Skin of body (tissue), 3 donors: ENCODE measurements at places on chromosomes 12 and 14. TPM values are rescaled to one million over a fixed set of nuclear protein-coding genes. Genes with fewer than 3 reads are reported as not detected.

DNA sequence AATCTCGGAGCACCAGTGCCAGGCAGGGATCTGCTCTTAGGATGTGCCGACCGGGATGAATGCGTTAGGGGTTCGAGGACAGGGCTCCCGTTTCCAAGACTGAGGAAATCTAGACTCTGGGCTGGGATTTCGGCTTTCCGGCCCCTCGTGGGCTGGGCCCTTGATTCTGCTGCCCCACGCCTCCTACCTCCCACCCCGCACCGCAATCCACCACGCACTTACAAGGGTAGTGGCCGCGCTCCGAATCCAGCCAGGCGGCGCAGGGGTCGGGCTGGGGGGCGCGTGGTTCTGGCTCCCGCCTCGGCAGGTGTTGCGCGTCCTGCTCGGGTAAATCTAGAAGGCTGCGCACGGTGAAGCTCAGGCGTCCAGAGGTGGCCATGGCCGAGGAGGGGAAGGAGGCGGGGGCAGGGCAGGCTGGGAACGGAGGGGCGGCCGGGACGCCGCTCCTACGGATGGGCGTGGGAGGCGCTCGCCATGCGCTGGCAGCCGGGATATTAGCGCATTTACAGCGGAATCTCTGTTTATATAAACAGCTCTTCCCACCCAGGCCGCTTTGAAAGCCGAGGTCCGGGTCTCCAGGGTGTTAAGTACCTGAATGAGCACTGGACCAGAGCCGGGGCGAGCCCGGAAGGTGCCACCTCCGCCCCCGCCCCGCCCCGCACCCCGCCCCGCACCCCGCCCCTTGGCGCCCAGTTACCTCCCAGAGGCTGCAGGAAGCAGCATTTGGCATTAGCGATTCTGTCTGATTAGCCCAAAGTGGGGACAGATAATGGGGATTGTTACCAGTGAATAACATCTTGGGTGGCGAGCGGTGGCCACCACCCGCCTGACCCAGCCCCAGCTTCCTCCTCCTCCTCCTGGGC, at the start of gene NKX2-8:
Gene NKX2-8 (minus strand): TSS at position 604 of the 863 bp plus-strand sequence. CDS start 225 bp downstream, at position 379.
- DNase-seq = no peak

- no peak for DNase-seq
Measured at GRCh38 chr12:44389038-44389437, 487.1 kb downstream of the NELL2 start.

DNA sequence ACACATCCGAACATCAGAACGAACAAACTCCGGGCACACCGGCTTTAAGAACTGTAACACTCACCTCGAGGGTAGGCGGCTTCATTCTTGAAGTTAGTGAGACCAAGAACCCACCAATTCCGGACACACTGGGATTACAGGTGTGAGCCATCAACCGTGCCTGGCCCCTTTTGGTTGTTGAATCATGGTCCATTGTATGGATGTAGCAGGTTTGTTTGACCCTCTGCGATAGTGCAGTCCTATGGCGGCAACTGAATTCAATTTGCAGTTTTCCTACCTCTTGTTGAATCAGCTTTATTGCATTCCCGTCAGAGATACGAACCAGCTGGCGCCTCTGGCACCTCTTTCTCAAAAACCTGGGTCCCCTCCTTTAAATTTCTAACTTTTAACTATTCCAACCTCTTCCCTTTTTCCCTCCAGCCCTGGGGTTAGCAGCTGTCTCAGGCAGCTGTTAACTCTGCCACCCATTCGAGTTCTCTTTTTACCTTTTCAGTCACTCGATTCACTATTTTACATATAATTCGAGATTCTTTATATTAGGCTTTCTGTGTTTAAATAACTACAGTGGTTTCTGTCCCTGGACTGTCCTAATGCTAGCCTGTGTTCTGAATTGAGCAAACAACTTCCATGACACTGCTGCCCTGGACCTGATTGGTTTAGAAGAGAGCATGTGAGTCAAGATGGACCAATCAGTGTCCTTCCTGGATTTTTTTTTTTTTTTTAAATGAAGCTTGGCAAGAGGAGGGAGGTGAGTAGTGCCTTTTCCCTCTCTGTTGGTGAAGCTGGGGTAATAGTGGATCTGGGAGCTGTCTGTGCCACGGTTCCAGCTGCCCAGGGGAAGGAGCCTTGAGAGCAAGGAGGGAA, 261.5 kb downstream of the PCNX1 start:
- no peak for DNase-seq

GRCh38 chr14:50984036-50984710, 39.9 kb upstream of the PYGL start:
- DNase-seq = no peak

GRCh38 chr12:68587448-68587873, 23.2 kb upstream of the RAP1B start:
- DNase-seq = no peak

DNA sequence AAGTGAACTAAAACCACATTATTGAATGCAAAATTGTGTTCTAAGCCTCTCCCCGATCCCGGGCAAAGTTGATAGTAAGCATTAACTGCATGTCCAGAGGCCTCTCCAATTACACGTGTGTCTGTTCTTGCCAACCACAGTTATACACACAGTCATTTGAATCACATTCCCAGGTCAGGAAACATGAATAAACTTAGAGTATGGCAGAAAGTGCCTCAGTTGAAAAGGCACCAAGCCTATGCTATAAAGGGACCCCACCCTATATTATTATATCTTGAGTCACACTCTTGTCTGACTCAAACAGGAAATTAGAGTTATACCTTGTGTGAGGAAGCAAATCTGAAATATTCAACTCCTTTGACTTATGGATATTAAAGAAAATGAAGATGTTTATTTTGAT, 128.3 kb upstream of the STXBP6 start:
- DNase-seq = no peak

- no peak for DNase-seq
Measured at GRCh38 chr12:88529531-88530488, 50.5 kb downstream of the KITLG start.

DNA sequence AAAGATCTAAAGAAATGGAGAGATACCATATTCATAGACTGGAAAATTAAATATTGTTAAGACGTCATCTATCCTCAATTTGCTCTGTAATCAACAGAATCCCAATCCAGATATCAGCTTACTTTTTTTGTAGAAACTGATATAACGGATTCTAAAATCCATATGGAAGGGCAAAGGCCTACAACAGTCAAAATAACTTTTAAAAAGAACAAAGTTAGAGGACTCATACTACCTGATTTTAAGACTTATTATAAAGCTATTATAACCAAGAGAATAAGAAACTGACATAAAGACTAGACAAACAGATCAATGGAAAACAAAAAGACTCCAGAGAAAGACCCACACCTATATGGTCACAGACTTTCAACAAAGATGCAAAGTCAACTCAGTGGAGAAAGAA, 6.0 kb downstream of the DDX24 start:
- DNase-seq = no peak

DNA sequence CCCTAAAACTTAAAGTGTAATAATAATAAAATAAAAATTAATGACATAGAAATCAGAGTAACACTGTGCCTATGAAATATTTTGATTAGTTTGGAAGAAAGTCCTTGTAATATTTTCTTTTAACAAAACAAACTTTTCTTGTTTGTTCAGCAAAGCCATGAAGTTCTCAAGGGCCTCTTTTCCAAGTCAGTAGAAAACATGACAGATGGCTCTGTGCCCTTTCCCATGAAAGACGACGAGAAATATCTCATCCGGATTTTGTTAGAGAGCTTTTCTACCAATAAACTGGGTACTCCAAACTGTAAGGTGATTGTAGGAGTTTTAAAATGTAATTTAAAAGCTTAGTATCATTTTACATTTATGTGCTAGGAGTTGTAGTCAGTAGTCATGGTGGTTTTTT, 54.5 kb upstream of the ASPG start:
- DNase-seq = no peak

DNA sequence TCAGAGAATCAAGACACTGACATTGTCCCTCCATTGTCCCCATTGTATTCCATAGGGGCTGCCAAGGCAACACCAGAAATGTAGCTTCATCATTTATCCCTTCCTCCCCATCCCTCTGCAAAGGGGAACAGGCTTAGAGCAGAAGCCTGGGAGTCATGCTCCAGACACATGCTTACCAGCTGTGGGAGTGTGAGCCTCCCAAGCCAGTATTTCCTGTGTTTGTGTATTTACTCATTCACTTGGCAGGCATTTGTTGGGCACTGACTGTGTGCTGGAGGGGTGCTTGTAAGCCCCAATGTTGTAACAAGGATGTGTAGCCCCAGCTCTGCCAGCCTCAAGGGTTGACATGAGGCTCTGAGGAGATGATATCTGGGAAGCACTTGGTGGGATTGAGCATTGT, 46.0 kb upstream of the TCL1A start:
- peak; percentile 61 for DNase-seq

- no peak for DNase-seq
Measured at GRCh38 chr12:26242683-26243082, 47.3 kb downstream of the SSPN start.

GRCh38 chr12:51910168-51910567, 2.9 kb downstream of the ACVRL1 start:
- no peak for DNase-seq

DNA sequence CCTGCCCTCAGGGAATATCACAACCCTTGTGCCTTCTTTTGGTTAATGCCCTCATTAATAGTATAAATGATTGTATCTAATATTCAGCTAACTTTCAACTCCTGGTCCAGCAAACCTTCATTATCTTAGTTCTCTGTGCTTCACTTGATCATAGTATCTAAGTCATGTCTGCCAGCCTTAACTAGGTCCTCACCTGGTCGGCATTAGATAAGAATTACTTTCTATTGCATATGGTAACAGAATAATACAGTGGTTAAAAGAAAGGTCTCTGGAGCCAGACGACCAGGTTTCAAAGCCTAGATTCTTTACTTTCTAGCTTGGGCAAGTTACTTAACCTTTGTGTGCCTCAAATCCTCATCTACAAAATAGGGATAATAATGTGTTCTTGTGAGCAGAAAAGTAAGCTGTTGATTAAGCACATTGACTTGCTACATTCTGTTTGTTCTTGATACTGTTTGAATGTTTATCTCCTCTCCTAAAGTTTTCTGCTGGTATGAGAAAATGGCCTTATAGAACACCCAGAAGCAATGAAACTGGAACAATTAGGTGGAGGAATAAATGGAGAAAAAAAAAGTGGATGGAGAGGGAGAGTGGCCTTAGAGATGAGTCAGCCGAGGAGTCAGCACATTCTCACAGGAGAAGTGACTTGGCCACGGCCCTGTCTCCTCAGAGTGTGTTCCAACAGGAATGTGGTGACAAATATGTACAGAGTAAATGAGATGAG, 176.1 kb downstream of the SLC25A21 start:
- DNase-seq = no peak

DNA sequence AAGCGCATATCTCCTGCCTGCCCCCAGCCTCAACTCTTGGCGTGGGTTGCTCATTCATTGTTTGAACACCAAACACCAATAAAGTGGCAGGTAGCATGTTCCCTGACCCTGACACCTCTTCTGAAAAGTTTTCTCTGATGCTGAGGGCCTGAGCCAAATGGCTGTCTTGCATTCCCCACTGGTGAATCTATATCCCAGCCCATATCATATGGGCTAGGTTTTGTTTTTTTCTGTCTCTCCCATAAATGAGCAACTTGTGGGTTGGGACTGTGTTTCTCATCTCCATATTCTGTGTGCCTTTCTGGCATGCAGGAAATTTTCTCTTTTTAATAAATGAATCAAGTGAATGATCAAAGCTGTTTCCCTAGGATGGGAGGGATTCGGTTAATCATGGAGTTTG, 5.0 kb downstream of the MYO1A start:
- DNase-seq = no peak

GRCh38 chr12:47844264-47845019, 24.7 kb upstream of the HDAC7 start:
- no peak for DNase-seq

Gene ALG10B
- total RNA-seq = 7.5 TPM

Gene RAN
- 163 TPM for total RNA-seq

Gene RERGL
- total RNA-seq = 0.79 TPM
